ENCODE measurements at places on chromosomes 1 and 21. TPM values are rescaled to one million over a fixed set of nuclear protein-coding genes. Genes with fewer than 3 reads are reported as not detected.

- H3K36me3 ChIP-seq: no peaks in the 10 kb centered on the region
- H3K27ac ChIP-seq: no peak overlapping the region
- H3K4me3 ChIP-seq: no peak overlapping the region
- no peaks in the 10 kb centered on the region for H3K4me1 ChIP-seq
- no peak for DNase-seq
Observed at GRCh38 chr1:90779573-90779972, 62.5 kb upstream of the BARHL2 start.

DNA sequence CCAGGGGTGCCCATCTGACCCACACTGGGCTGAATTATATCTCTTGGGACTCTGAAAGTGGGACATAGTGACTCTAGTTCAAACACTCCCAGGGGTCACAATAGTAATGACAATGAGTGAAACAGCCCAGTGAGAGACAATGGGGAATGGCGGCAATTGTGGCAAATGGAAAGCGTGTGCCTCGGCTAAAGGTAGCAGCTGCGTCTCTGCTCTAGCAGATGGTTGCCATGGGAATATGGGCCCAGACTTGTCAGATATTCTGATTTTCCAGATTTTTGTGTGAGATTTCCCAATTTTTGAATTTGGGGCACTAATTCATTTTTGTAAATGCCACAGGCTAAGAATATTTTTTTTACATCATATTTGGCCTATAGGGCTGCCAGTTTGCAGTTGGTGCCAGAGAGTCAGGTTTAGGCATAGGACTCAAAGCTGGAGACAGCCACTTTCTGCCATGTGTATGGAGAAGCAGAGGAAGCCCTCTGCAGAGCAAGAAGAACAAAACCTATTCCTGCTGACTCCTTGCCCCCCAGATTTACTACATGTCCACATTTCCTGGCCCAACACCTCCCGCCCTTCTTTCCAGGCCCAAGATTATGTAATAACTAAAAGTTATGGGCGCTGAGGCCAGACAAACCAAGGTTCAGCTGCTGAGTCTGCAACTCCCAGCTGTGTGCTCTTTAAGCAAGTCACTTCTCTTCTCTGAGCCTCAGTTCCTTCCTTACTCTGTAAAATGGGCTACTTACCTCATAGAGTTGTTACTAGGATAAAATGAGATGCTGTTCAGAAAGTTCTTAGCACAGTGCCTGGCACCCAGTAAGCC lies 21.6 kb upstream of the PTP4A2 start:
- DNase-seq: no peak
- no peak overlapping the region for H3K4me3 ChIP-seq
- peaks cover 21% of the 10 kb centered on the region for H3K4me1 ChIP-seq
- H3K27me3 ChIP-seq: no peaks in the 10 kb centered on the region

GRCh38 chr21:25589887-25590286 lies 17.4 kb downstream of the MRPL39 start:
- no peak for DNase-seq
- peaks cover 51% of the 10 kb centered on the region for H3K36me3 ChIP-seq
- no peak overlapping the region for H3K27ac ChIP-seq
- no peaks in the 10 kb centered on the region for H3K4me1 ChIP-seq
- no peak overlapping the region for H3K4me3 ChIP-seq

The TNFAIP8L2 gene
- not detected for total RNA-seq

The SLC44A5 gene
- total RNA-seq: not detected

Measured in GM23248 (cell line).